DMS 273 treated with DMSO at 0.1 percent for 48 hours (cell line): ENCODE measurements at places on chromosomes 4 and X.

DNA sequence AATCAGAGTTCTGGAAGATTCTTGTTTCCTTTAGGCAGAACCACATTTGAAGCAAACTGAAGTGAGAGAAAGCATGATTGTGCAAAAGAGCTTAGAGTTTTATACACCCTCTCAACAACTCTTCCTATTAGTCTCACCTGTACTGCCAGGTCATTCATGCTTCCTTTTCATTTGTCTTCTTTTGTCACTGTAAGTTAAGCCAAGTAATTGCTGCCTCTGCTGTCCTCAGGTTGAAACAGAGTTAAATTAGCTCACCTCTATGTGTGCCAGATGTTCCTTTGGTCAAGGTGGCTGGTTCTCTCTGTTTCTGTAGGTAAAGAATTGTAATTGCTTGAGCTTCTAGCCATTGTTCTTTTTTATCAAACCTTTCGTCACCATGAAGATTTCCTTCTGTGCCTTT lies 41.1 kb upstream of the HPGD start:
- DNase-seq = no peak

DNA sequence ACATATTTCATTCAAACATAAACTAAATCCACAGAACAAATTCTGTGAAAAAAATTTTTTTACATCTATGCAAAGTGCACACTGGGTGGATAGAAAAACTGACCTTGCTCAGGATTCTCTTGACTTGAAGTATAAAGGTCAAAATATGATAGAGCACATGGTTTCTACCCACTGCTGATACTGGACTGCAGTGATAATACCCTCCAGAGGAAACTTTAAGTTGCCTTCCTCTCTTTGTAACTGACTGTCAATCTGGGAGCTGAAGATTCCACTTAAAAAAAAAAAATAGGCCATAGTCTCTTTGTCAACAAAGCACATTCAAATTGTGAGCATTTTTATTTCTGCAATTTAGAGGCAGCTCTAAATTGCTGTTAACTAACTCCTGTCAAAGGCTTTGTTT lies 3.2 kb upstream of the AMMECR1 start:
- no peak for DNase-seq

GRCh38 chrX:78314561-78314960 lies 12.8 kb downstream of the CYSLTR1 start:
- no peak for DNase-seq

GRCh38 chr4:56187688-56188087 lies 199.6 kb downstream of the AASDH start:
- no peak for DNase-seq

DNA sequence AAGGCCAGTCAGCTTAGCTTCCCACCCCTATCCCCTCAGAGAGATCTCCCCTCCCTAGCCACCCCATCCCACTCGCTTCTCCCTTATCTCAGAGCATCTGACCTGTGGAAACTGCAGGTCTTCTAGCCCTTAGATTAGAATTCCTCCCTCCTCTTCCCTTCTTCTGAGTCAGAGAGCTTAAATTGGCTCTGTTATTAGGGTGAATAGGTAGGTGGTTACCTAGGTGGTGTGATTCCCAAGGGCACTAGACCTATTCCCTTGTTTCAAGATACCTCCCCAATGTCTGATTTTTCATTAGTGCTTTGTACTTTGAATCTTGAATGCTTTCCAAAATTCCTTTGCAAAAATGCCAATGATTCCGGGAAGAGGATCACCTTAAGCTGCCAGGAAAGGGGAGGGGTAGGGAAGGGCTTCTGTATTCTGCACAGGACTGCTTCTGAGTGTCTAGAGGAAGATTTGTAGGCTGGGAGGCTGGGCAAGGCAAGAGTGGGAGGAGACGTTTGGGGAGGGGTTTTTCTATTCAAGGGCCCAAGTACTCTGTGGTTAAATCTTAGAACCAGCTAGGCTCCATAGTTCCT lies 24.5 kb upstream of the MSN start:
- DNase-seq = no peak

GRCh38 chr4:78345237-78345636 lies 206.3 kb upstream of the ANXA3 start:
- DNase-seq = no peak
